Umbilical cord (tissue), 2 donors: ENCODE measurements at places on chromosomes 16 and 17.
A peak's percentile ranks its signal among the peaks of the same experiment; 100 is the strongest.

- no peak for DNase-seq
Observed at GRCh38 chr17:28759256-28759865, 15.6 kb downstream of the TRAF4 start.

GRCh38 chr16:81427219-81427618 lies 17.4 kb upstream of the CMIP start:
- DNase-seq = no peak

GRCh38 chr17:43068570-43069367 lies 43.7 kb downstream of the RND2 start:
- DNase-seq = no peak

- DNase-seq = no peak
Observed at GRCh38 chr17:5118219-5118618, 2.4 kb downstream of the USP6 start.

DNA sequence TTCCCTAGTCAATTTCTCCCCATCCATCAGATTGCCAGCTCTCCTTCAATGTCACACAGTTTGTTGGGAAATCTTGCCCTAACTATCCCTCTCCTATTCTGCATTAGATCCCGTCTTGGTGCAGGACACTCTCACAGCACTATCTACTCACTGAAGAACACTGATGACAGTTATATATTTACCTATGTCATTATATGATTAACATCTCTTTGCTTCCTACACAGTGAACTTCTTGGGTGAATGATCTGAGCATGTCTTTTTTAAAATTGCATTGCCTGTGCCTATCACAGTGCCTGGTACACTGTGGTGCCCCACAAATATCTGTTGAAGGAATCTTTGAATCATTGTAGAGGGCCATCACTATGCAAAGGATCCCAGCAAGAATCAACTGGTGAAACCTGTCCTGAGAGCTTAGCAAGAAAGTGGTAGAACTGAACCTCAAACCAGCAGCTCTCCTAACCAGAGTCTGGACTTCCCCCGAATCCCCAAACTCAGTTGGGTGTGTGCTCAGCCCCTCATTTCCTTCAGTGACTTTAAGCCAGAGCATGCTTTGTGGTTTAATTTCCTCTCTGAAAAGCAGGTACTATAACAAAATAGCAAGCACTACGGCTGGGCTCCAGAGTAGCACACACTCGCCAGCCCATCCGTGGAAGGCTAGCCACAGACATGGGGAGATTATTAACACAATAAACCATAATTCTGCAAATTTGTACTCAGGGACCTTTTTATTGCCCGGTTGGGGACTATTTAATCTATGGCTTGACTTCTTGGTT lies 680.7 kb upstream of the SALL1 start:
- DNase-seq = no peak

DNA sequence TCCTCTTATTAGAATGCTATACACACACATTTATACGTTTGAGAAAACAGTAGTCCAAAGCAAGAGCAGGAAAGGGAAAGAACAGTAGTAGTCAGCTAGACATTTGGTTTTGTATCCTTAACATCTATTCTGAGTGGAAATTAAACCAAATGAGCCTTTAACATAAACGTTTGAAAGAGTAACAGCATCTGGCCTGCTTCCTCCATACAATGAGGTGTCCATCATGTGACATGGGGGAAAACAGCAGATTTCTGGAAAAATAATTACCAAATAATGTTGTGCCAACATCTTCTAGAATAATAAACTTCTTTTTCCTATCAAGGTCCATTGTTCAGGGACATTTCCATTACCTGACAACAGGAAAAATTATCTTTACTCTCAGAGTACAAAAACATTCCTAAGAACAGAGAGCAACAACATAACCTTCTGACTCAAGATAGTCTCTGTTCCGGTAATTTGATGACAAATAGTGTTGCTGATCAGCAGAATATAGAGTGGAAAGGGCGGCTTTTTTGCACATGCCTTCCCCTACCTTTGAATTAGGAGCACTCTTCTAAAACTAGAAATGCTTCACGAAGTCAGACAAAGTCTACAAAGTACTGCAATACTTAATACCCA lies 20.2 kb downstream of the CYTH1 start:
- DNase-seq = no peak

DNA sequence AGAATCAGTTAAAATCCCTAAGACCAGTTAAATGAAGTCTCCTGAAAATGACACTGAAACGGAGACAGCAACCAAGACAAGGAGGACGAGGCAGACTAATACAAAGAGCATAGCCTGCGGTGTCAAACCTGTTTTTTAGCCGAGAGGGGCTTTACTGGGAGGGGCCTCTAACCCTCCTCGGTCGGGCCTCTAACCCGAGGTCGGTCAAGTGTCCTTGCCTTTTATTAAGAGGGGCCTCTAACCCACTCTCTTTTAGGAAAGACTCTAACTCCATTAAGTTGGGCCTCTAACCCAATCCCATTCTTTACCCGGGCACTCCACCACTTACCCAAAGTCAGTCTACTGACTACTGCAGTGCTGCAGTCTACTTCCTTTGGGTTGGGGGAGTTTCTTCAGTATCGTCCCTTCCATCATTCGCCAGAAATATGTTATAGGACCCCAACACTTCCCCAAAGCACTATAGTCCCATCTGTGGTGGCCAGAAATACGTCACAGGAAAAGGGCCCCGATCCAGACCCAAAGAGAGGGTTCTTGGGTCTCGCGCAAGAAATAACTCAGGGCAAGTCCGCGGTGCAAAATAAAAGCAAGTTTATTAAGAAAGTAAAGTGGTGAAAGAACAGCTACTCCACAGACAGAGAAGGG lies 39.2 kb upstream of the ARL4D start:
- no peak for DNase-seq

GRCh38 chr16:72060405-72060804 lies 2.6 kb upstream of the HPR start:
- no peak for DNase-seq

DNA sequence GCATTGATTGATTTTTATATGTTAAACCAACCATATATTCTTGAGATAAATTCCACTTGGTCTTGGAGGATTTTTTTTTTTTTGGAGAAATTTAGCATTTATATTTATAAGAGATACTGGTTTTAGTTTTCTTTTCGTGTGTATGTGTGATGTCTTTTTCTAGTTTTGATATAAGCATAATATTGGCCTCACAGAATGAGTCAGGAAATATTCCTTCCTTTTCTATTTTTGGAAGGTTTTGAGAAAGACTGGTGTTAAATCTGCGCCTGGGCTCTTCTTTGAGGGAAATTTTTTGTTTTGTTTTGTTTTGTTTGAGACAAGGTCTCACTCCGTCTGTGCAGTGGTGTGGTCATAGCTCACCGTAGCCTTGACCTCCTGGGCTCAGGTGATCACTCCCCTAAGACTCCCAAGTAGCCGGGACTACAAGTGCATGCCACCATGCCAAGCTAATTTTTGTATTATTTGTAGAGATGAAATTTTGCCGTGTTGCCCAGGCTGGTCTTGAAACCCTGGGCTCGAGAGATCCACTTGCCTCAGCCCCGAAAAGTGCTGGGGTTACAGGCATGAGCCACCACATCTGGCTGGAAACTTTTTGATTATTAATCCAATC lies 28.8 kb upstream of the CCL22 start:
- no peak for DNase-seq

DNA sequence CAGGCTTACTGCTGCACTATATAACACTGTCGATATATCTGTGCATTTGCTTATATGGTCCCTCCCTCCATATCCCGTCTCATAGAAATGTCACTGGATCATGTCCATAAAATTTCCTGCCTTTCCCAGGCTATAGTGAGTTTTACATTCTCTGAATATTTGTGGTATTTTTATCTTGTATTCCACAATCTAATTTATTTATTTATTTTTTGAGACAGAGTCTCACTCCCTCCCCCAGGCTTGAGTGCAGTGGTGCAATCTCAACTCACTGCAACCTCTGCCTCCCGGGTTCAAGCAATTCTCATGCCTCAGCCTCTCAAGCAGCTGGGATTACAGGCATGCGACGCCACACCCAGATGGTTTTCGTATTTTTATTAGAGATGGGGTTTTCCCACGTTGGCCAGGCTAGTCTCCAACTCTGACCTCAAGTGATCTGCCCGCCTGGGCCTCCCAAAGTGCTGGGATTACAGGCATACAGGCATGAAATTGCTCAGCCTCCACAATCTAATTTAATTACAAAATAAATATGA lies 12.9 kb downstream of the TRIM37 start:
- DNase-seq = peak; percentile 93

DNA sequence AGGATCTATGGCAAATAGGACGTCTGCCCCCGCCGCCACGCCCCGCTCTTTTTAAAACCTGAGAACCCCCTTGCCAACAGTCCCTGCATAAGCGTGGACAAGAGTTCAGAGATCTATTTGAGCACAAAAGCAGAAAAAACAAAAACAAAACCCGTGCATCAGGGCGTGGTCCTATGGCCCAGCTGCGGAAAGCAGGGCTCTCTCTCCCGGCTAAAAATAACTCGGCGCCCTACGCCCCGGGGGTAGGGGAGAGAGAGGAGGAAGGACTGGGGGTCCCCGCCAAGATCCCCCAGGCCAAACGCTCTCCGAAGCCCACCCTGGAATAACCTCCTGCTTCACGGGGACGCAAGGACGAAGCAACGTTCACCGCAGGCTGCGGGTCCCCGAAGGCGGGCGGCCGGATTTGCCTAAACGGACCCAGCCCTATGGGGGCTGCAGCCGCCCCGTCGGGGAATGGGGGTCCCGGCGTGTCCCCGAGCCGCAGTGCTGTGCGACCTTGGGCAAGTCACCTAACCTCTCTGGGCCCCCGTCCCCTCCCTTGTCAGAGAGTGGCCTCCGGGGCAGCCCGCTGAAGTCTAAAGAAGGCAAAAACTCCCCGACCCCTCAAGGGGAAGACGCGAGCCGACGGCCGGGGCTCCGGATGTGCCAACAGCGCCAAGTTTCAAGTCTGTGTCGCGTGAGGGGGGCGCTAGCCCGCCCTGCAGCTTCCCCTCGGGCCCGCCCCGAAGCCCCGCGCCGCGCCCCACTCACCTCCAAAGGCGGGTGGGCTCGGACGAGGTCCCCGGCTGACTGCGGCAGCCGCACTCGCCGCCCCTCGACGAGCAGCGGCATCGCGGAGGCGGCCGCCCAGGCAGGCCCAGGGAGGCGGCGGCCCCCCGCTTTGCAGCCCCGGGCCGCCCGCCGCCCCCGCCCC lies 477 bp downstream of the NTAN1 start:
- peak; percentile 26 for DNase-seq

DNA sequence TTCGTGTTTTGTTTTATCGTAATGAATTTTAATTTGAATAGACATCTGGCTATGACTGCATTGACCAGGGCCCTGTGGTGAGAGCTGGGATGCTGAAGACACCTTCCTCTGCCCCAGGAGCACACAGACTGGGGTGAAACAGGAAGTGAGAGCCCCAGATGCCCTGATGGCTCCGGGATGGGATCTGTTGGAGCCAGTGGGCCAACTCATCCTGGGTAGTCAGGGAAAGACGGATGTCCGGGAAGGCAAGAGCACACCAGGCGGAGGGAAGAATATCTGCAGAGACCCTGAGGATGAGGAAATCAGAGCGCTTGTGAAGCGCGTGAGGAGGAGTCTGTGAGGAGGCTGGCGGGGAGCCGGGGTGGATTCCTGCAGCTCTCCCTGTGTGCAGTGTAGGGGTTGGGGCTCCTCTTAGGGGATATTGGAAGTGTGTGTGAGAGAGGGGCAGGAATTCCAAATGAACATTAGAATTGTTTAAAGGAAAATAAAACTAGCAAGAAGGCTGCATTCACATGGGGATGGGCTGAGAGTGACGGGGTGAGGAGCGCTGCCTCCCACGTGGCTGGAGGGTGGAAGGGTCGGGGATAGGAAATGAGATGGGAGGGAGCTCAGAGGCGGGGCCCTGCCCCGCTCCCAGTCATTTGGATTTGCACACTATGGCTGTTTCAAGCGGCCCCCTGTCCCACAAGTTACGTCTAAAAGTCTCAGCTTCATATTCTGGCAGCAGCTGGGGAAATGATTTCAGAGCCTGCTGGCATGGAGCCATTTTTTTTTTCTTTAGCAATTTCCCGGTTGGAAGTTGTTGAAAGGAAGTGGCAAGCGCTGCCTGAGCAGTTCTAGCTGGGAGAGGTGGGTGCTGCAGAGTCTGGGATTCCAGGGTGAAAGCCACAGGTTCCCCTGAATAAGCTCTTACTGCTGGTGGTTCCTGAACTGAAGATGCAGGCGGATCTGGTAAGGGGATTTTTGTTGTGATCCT lies 71.2 kb upstream of the LGALS9 start:
- peak; percentile 94 for DNase-seq

- no peak for DNase-seq
Observed at GRCh38 chr16:55949518-55949917, 74.3 kb upstream of the CES5A start.

GRCh38 chr16:75854152-75854551 lies 127.9 kb upstream of the CPHXL start:
- DNase-seq = peak; percentile 20

- DNase-seq = no peak
Observed at GRCh38 chr16:1061769-1062505, 10.6 kb upstream of the SSTR5 start.
